ENCODE measurements at places on chromosomes 2 and 18.

- DNase-seq: no peak
Measured at GRCh38 chr2:227793148-227793712, 20.4 kb upstream of the CCL20 start.

DNA sequence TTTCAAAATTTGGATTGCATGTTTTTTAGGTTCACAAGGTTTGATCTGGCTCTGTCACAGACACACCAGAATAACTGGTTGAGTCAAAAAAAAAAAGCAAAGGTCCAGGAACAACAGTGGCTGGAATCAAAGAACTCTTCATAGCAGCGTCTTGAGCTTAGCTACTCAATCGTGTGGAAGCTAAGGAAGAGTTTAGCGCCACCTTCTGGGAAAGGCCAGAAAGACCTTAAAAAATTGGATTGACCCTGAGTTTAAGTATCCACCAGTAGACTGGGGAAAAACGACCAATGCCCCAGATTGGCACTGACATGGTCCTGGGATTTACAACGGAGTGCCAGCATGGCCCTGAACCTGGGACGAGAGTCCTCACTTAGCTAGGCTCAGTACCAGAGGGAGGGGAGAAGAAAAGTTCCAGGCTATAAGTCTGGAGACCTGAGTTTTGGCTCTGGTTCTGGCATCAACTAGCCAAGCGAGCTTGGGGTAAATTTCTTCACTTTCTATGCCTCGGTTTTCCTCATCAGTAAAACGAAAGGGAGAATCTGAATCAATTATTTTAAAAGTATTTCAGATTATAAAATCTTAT is 71.1 kb upstream of the TFCP2L1 start:
- DNase-seq: no peak

DNA sequence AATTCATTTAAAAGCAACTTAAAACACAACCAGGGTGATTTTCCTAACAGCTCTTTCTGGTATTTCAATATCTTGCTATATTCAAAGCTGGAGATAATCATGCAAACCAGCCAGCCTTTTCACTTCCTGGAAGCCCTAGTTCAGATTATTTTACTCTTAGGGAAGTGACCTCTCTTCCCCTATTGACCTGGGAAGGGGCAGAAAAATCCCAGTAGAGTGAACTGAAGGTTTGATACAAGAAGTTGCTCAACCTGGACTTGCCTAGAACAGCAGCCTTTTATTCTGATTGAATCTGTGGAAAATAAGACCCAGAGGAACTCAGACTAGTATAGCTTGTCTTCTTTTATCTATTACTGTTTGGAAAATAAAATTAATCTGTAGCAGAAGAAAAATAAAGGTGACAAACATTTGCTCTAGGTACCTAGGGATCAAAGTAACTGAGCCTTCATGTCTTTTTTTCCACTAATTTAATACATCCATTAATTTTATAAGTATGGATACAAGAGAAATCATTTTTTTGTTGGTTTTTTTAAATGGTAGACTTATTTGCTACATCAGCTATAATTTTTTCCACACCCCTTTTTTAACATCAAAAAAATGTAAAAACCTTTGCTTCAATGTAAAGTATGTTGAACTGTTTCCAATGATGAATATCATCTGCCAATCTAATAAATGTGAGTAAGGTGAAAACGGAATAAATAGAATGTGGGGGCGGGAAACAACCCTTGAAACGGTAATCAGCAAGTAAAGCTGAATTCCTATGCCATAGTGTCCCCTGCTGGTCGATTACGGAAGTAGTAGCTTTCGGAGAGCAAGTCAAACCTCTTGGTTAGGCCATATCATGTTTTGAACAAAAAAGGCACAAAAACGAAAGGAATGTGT is 629.9 kb downstream of the NRXN1 start:
- no peak for DNase-seq

- DNase-seq: no peak
Measured at GRCh38 chr2:197216361-197216979, 94.1 kb downstream of the ANKRD44 start.

DNA sequence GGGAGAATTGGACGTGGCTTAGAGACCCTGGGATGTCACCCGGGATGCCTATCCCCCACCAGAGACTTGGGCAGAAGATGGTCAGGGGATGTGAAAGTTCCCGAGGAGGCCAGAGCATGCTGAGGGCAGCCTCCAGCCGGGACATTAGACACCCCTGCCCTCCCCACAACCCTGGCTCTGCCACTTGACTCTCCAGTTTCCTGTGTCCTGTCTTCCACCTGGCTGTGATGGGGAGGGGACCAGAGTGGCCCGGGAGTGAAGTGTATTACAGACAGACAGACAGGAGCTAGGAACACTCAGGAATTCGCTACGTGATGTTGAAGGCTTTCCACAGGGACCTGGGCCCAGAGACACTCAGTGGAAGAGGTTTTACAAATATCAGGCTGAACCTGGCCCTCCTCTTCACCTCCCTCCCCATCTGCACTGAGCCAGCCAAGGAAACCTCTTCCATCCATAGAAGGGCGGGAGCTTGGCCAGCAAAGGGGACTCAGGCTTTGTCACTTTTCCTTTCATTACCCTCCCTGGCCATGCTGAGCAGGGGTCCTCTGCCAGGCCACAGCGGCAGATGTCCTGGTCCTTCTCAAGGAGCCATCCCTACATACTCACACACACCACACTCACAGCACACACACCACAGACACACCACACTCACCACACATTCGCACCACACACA is 60.7 kb downstream of the SDC1 start:
- no peak for DNase-seq

DNA sequence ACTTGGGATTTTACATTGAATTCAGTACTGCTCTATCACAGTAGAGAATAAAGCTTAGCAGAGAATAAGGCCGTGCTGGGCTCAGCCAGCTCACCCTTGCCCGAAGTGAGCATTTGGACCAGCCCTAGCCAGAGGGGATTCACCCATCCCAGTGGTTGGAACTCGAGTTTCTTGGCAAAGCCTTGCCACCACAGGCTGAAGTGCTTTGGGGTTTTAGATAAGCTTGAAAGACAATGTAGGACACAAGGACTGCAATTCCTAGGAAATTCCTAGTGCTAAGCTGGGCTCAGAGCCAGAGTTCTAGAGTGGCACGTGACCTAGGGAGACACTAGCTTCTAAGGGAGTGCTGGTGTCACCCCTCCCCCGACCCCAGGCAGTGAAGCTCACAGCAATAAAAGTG is 28.0 kb downstream of the SERPINB11 start:
- no peak for DNase-seq

DNA sequence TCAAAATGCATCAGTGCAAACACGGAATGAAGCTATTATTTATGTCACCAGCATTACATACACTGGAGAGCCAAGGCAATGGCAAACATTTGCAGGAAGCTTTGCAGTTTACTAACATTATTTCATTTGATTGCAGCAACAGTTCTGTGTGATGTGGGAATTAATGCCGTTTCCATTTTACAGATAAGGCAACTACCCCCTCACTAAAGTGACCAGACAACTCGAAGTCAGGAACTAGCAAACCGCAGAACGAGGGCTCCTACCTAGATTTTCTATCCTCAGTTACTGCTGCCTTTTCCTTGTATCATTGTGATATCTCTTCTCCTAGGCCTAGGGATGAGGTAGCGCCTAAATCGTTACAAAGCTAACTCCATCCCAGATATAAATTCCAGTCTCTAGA is 85.5 kb downstream of the COLEC12 start:
- no peak for DNase-seq

DNA sequence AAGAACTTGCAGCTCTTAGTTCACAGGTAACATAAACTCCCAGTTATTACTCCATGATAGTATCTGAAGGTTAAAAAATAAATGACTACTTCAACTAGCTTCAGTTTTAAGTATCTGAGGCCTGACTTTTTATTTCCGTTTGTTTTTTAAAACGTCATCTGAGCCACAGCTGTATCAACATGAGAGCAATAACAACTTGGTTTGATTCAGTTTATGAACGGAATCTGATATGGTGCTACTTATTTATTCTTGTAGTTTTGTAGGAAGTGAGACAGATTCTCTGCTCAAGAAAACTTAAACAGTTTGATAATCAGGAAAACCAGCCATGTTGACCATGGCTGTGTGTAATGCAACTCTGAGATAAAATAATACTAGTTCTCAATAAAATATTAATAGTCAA is 34.9 kb downstream of the NAB1 start:
- no peak for DNase-seq

- no peak for DNase-seq
Measured at GRCh38 chr2:214310319-214310718, 100.5 kb upstream of the VWC2L start.

DNA sequence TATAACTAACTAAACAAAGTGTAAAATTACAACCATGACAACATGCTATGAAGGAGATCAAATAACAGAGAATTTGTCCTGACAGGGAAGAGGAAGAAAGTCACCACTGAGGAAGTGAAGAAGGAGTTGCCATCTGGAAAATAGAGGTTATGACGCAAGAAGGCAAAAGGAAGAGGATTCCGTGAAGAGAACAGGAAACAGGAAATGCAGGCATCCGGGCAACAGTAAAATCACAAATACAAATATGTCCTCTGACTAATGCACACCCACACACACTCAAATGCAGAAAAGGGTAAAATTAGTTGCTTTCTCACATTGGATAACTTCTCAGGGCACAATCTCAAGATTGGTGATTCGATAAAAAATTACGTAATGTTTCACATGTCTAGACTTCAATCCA is 278.4 kb downstream of the TMX3 start:
- DNase-seq: no peak

DNA sequence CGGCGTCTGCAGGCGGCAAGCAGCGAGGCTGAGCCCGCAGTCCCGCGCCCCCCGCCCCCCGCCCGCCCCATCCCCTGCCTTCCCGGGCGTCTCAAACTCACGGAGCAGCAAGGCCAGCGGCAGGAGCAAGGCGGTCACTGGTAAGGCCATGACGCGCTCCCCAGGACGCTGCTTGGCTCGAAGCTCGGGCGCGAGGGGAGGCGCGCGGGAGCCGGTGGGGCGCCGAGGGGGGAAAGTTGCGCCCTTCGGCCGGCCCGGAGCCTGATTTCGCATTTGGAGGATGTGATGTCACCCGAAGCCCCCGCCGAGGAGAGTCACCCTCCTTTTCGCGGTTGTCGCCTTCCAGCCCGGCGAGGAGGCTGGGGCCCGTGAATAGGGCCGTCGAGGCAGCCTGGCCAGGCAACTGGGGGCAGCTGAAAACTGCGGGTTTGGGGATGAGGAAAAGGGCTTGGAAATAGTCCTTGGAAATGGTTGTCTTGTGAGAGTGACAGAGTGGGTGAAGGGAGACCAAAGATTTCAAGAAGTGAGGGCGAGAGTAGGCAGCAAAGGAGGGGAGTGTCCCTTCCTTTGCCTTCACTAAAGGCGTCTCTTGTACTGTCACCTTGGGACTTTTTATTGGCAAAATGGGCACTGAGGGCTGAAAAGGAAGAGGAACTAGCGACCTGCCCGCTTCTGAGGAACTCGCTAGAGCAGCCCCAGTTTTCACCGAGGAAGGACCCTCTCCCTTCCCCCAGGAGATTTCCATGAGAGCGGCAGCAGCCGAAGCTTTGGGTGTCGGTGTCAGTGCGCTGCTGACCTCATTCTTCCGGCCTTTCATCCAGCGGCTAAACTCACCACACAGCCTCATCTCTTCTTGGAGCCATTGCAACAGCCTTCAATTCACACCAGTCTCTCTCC is at the start of gene CD8A:
TSS of gene CD8A (minus strand) at position 238 of the 897 bp plus-strand sequence. CDS start at position 150, 88 bp downstream.
- DNase-seq: peak; percentile 56

DNA sequence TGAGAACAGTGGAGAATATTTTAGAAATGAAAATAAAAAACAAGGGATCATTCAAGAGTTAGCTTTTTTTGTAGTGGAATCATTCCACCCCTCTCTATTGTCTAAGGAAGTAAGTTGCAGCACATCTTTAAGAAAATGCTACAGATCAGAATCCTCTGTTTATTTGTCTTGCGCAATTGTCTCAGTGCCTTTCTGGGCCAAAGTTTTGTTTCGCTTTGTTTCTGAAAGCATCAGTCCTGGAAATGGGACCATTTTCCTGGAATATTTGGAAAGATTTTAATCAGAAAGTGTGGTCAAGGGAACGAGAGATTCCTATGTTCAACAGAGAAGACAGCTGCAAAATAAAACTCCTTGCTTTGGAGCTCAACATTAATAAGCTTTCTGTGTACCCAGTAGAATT is 74.0 kb downstream of the NRXN1 start:
- no peak for DNase-seq

DNA sequence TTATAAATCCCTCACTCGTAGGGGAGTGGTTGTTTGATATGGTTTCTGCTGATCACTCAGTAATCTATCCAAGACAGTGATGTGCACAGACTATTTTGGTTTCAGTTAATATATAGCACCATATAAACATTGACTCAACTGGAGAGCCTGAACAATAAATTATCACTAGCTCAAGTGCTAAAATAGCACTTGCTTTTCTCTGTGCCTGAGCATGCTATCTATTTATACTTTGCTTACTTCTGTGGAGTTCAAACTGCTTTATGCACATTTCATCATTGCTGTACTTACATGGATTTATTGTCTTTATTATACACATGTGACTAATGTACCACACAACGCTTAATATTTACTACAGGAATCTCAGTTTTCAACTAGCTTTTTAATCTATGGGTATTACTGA is 133.6 kb downstream of the BCL2 start:
- no peak for DNase-seq

- DNase-seq: no peak
Measured at GRCh38 chr18:27724362-27724761, 452.6 kb downstream of the CDH2 start.

GRCh38 chr2:218851286-218851685 is 8.3 kb upstream of the WNT6 start:
- DNase-seq: no peak

DNA sequence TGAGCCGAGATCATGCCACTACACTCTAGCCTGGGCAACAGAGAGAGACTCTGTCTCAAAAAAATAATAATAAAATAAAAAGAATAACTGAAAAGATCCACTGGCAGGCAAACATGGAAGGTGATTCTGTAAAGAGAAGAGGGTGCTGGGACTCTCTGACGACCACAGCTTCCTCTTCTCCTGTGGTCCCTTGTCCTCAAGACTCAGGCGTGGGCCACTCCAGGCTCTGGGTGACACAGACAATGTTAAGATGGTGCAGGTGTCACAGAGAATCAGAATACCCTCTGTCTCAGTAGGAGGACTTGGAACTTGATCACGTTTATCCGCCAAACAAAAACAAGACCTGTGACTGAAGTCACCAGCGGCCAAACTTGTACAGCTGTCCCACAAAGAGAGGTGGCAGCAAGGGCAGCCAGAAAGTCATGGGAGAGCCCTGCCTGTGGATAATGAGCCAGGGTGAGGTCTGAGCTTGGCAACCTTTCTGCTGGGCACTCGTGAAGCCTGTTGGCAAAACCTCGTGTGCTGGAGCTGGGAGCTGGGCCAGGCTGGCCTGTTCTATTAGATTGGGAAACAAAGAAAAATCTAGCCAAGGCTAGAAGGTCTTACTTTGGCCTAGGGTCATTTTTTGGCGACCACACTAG is 76.4 kb upstream of the ITGA6 start:
- no peak for DNase-seq

- no peak for DNase-seq
Measured at GRCh38 chr2:209471037-209471436, 47.2 kb downstream of the MAP2 start.

GRCh38 chr18:41982942-41983660 is 28.1 kb downstream of the PIK3C3 start:
- no peak for DNase-seq

DNA sequence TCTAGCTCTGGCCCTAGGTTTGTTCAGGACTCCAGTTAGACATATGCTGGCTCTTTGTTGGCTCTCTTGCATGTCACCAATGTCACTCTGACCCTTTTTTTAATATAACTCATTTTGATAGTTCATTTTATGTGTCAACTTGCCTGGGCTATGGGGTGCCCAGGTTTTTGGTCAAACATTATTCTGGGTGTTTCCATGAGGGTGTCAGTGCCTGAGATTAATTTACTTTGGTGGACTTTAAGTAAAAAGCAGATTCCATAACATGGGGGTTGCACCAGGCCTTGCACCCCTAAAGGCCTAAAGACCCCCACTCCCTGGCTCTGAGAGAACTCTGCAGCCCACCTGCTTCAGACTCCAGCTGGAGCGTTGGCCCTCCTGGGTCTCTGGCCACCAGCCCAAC is 48.1 kb upstream of the SNTG2 start:
- no peak for DNase-seq

All from stimulated activated CD8-positive, alpha-beta memory T cell treated with anti-CD3 and anti-CD28 coated beads, Interleukin-4, amount 100 ng/mL, for 1 hour (primary cell).